H1 (cell line): ENCODE measurements at places on chromosomes 12 and 14. TPM values are rescaled to one million over a fixed set of nuclear protein-coding genes. Genes with fewer than 3 reads are reported as not detected.

Gene PLCZ1
- not detected in 2 replicates for polyA plus RNA-seq

Gene C1R
- 16.3 and 19.3 TPM in 2 replicates for polyA plus RNA-seq

Gene NABP2
- 59.8 and 67.5 TPM in 2 replicates for polyA plus RNA-seq

DNA sequence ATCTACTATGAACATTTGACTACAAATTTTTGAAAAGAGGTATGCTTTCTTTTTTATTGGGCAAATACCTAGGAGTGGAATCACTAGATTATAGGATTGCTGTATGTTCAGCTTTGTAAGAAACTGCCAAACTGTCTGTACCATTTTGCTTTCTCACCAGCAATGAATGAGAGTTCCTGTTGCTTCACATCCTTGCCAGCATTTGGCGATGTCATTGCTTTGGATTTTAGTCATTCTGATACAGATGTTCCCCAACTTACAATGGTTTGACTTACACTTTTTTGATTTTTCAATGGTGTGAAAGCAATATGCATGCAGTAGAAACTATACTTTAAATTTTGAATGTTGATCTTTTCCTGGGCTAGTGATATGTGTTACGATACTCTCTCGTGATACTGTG, 328.7 kb downstream of the RAD51B start:
- H3K4me1 ChIP-seq = no peaks in the 10 kb centered on the region
- H3K36me3 ChIP-seq = no peaks in the 10 kb centered on the region
- no peak for DNase-seq

DNA sequence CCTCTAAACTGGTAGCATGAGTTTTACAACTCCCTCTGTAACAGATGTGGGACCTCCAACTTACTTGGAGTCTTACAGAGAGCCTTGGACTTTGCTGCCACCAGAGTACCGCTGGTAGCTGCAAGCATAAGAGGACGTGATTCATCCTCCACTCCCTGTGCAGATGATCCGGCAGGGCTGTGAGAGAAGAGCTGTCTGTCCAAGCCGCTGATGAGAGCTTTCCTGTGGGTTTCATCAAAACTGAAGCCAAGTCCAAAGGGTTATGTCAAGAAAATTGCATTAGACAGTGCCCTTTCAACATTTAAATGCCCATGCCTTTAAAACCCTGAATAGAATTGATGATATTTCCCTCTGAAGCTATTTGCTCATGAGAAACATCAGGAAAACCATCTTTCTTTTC, 85.8 kb downstream of the LLPH start:
- no peak overlapping the region for H3K4me3 ChIP-seq
- no peak overlapping the region for H3K27ac ChIP-seq
- no peak for DNase-seq
- no peaks in the 10 kb centered on the region for H3K4me1 ChIP-seq

DNA sequence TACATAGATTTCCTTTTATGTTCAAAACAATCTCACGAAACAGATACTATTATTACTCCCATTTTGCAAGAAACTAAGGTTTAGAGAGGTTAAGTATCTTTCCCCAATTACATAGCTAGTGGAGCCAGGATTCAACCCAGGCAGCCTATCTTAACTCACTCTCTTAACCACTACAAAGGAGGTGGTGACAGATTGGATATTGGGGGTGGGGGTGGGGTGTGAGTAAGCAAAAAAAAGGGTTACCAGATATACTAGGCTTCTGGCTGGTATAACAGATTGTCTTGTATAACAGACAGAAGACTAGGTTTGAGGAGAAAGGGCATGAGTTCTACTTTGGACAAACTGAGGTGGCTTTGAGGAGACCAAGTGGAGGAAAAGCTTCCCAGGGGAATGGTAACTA, 2.1 kb downstream of the GMFB start:
- no peak overlapping the region for H3K27ac ChIP-seq
- no peaks in the 10 kb centered on the region for H3K4me1 ChIP-seq
- no peak for DNase-seq
- no peaks in the 10 kb centered on the region for H3K27me3 ChIP-seq
- H3K36me3 ChIP-seq = no peaks in the 10 kb centered on the region; the same call in none of the 2 replicates
- H3K4me3 ChIP-seq = no peak overlapping the region

DNA sequence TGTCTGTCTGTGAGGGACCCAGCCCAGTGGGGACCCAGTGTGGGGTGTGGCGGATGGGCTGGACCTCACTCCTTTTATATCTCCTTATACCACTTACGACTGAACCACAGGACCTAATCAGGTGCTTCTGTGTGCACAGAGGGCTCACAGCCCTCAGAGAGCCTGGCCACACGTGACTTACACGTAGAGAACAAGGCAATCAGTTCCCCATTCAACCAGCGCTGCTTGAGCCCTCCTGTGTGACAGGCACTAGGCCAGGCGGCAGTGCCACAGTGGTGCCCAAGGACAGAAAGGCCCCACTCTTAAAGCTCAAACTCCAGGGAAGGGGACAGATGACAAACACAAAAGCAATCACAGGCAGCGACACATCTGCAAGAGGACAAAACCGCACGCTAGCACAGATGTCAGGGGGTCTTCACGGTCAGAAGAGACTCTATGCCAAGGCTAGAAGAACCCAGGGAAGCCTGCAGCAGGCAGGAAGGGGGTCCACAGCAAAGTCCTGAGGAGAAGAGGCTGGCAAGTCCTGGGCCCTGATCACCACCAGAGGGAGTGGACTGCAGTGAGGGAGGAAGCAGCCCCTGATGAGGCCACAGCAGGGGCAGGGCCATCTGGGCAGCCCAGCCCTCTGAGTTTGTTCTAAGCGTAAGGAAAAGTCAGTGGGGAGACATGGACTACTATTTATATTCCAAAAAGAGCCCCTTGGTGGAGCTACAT, 39.3 kb downstream of the SETD3 start:
- no peak overlapping the region for H3K4me3 ChIP-seq
- H3K27me3 ChIP-seq = no peaks in the 10 kb centered on the region
- H3K4me1 ChIP-seq = no peaks in the 10 kb centered on the region
- DNase-seq = peak; percentile 38
- H3K36me3 ChIP-seq = peaks cover 5% of the 10 kb centered on the region; the same call in 1 of the 2 replicates
